ENCODE measurements at places on chromosomes 16 and 17.

- no peak for DNase-seq
Observed at GRCh38 chr16:27289669-27290068, 21.1 kb upstream of the NSMCE1 start.

GRCh38 chr17:64504769-64505339, 1.2 kb downstream of the DDX5 start:
- no peak for DNase-seq

DNA sequence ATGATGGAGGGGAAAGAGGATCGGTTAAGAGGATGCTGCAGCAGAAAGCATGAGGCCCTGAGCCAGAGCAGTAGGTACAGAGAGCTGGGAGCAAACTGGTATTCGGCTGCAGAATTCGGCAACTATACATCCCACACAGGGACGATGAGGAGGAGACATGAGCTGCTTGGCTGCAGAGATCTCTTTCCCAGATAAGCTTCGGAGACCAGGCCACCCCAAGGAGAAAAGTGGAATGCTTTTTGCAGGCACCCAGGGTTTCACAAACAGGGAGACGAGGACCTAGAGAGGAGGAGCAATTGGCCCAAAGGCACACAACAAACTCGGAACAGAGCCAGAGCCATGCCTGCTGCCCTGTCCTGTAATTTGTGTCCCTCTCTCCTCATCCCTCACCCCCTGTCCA, 62.0 kb downstream of the TMEM132E start:
- DNase-seq, result no peak

DNA sequence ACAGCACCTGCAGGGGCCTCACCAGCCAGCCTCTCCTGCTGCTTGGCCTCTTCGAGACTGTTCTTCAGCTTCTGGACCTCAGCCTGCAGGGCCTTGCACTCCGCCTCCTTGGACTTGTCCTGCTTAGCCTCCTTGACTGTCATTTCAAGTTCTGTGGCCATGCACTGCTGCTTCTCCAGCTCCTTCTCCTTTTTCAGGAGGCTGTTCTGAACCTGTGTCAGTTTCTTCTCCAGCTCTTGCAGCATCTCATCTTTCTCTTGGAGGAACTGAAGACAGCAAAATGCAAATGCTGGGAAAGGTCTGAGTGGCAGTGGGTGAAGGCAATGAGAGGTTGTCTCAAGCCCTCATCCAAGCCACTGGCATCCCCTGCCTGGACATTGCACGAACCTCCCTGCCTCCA, 39.1 kb downstream of the DHX38 start:
- no peak for DNase-seq

DNA sequence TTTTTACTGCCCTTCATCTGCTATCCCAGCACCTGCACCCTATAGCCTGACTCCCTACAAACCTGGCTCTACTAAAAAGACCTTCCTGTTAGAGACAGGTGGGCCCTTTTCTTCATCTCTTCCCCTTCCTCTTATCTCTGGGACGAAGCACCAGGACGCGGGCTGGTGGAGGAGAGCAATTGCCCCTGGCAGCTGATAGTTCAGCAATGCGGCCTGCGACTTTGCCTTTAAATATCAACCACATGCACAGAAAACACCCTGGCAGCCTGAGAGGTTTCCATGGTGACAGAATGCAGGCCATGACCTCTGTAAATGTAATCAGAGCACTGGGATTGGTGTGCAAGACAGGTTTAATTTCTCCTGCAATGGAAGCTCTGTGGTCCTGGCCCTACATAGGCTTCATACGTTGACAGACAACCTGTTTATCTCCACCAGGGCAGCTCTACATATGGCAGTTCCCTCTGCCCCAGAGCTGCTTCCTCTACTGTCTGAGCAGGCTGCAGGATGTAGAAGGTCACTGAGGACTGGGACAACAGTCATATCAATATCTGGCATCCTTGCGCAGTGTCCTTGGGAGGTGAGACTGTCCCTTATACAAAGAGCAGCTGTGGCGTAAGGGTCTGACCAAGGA, 10.0 kb upstream of the SKAP1 start:
- no peak for DNase-seq

- DNase-seq, result no peak
Observed at GRCh38 chr16:69880640-69881133, 70.4 kb upstream of the CLEC18A start.

- peak; percentile 78 for DNase-seq
Observed at GRCh38 chr16:2520097-2520783, at the start of gene AMDHD2. Gene AMDHD2, plus strand, starts transcription at chr16:2520371. Its CDS starts 88 bp downstream, at chr16:2520459.

DNA sequence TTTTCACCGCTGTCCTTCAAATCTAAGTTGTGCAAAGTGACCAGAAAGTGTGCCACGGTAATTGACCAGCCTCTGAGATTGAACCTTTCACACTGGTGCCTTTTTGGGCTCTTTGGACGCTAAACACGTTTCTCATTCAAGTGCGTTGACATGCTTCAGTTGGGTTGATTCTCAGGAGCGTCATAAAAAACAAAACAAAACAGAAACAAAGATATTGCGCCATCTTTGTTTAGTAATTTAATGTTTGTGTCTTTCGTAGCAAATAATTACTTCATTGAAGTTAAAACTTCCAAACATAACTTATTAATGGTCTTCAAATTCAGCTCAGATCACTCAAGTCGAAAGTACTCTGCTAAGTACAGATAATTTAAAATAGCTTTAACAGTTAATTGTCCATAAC, 80.2 kb downstream of the OR1D5 start:
- DNase-seq, result no peak

GRCh38 chr17:73791121-73791520, 146.9 kb upstream of the SDK2 start:
- no peak for DNase-seq

- no peak for DNase-seq
Observed at GRCh38 chr17:78804777-78805176, 22.7 kb upstream of the CYTH1 start.

- no peak for DNase-seq
Observed at GRCh38 chr16:31224092-31224955, 7.4 kb upstream of the PYDC1 start.

Measured in activated CD8-positive, alpha-beta memory T cell treated with anti-CD3 and anti-CD28 coated beads for 48 hours (primary cell).